ENCODE measurements at places on chromosomes 16 and 17. TPM values are rescaled to one million over a fixed set of nuclear protein-coding genes. Genes with fewer than 3 reads are reported as not detected.

Gene MYH3
- 9.4 TPM for total RNA-seq

DNA sequence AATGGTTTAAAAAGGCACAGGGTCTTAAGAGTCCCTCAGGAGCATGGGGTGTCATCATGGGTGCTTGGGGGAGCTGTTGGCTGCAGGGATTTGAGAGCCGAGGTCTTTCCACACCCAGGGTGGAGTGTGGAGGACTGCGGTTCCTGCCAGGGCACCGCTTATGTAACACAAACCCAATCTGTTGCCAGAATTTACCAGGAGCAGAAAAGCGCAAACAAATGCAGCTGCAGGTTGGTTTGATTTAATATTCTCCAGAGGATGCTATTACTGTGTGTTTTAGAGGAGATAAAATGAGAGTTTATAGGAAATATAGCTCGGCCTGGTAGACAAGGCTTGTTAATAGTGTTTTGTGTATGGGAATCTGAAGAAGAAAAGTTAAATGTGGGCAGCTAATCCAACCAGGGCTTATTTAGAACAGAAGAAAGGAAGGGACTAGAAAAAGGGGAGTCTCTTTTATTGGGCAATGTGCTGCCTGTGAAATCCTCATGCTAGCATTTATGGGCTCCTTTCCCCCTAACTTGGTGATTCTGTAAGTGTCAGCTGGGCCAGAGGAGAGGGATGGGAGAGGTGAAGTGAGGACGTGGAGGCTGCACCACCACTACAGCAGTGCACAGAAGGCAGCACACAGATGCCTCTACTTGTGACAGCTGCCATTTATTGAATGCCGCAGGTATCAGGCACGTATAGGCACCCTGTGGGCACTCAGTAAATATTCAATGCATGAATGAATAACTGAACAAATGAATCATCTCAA lies 174.7 kb downstream of the KATNIP start:
- H3K4me1 ChIP-seq, result peaks cover 15% of the 10 kb centered on the region
- DNase-seq, result no peak
- no peaks in the 10 kb centered on the region for H3K27me3 ChIP-seq
- H3K4me3 ChIP-seq, result no peak overlapping the region
- no peak overlapping the region for H3K27ac ChIP-seq

DNA sequence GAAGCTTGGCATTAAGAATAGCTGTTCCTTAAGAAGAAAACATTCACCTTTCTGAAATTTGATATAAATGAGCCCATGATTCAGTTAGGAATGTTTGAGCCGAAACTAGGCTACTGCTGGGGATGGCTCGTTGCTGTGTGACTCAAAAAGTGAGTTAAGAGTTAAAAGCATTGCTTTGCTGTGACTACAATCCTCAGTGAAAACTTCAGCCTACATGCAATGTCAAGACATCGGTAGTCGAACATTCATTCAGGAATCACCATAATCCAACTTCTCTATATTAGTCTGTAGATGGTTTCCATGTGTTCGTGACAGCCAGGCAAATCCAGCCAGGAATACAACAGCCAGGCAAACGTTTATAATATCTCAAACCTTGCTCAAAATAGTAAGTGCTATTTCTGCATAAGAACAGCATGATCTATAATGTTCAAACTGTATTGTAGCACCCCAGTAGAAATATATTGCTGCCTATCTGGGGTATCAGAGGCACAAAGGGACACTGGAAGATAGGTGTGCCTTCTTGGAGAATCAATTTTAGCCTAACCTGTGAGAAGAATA lies 1225.1 kb downstream of the CDH8 start:
- H3K27ac ChIP-seq, result no peak overlapping the region
- H3K36me3 ChIP-seq, result no peaks in the 10 kb centered on the region
- H3K27me3 ChIP-seq, result no peaks in the 10 kb centered on the region
- DNase-seq, result no peak
- no peaks in the 10 kb centered on the region for H3K4me1 ChIP-seq

Gene WFDC1
- total RNA-seq, result 21.7 TPM

DNA sequence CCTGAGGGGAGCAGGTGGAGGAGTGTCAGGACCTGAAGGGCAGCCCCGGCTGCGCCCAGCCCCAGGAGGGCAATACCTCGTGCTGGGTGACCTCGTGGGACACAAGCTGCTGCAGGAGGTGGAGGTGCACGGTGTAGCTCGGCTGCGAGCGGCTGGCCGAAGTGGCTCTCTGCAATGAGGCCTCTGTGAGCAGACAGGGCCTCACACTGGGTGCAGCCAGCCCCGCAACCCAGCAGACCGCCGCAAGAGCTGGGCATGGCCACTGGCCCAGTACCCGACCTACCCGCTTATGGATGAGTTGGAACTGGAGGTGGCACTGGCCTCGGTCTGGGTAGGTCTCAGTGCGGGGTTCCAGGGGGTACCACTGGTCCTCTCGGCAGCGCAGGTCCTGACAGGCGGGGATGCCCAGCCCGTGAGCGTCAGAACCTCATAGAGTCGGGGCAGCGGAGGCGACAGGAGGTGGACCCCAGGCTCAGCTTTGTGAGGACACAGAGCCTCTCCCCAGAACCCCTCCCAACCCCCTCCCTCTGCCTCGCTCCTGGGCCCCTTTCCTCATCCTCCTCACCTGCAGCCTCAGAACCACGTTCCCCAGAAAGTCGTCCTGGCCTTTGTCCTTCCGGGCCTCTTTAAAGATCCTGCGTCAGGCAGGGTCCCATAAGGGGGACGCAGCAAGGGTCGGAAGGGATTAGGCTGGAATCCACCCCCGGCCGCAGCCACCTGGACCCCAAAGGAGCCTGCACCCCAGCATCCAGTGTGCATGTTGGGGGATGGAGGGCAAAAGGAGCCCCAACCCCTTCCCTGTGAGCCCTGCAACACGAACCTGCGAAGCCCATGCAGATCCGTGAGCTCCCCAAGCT lies 4.0 kb downstream of the UNC13D start:
- H3K27me3 ChIP-seq, result no peaks in the 10 kb centered on the region
- H3K27ac ChIP-seq, result no peak overlapping the region
- peaks cover 22% of the 10 kb centered on the region for H3K4me1 ChIP-seq
- H3K36me3 ChIP-seq, result no peaks in the 10 kb centered on the region
- peak; percentile 80 for DNase-seq

Gene VWA3A
- 4.0 TPM for total RNA-seq

Gene CKLF
- 37.2 TPM for total RNA-seq

Gene GRAP
- total RNA-seq, result 5.5 TPM

DNA sequence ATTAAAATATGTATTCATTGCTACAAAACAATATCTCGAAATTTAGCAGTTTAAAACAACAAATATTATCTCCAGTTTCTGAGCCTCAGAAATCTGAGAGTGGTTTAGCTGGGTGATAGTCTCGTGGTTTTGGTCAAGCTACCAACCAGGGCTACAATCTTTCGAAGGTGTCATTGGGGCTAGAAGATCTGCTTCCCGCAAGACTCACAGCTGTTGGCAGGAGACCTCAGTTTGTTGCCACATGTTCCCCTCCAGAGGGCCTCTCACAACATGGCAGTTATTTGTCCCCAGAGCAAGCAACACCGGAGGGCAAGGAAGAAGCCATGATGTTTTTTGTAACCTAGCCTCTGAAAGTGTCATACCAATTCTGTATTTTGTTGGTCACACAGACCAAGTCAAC lies 12.0 kb upstream of the BCAS3 start:
- no peak overlapping the region for H3K27ac ChIP-seq
- peaks cover 37% of the 10 kb centered on the region for H3K36me3 ChIP-seq
- no peak for DNase-seq
- no peak overlapping the region for H3K4me3 ChIP-seq
- no peaks in the 10 kb centered on the region for H3K27me3 ChIP-seq
- no peaks in the 10 kb centered on the region for H3K4me1 ChIP-seq

DNA sequence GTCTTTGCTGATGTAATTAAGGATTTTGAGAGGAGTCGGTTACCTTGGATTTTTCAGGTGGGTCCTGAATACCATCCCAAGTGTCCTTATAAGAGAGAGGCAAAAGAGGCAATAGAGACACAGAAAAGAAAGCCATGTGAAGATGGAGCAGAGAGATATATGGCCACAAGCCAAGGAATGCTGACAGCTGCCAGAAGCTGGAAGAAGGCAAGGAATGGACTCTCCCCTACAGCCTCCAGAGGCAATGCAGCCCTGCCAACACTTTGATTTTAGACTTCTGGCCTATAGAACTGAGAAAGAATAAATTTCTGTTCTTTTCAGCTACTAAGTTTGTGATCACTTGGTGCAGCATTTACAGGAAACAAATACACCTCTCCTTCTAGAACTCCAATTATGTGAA lies 8.2 kb upstream of the RNFT1 start:
- H3K27me3 ChIP-seq, result peaks cover 2% of the 10 kb centered on the region
- no peaks in the 10 kb centered on the region for H3K4me1 ChIP-seq
- no peak overlapping the region for H3K27ac ChIP-seq
- no peak for DNase-seq
